NCI-H524 (cell line): ENCODE measurements at places on chromosomes 12 and 14.

DNA sequence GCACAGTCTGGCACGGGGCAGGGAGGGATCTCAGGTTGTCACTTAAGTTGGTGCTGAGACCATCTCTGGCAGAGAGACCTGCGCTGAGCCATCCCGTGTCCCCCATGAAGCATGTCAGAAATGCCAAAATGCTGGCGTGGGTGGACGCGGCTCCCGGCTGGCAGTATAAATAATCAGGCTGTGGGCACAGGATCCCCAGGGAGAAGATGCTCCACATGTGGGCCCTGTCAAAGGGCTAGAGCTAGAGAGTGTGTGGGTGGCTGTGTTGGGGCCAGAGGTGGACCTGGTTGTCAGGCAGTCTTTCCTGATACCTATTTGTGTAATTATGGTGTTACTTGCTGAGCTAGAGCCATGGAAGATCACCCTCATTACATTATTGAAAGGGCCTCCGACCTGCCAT, 189.5 kb downstream of the TSPAN9 start:
- no peak for DNase-seq

DNA sequence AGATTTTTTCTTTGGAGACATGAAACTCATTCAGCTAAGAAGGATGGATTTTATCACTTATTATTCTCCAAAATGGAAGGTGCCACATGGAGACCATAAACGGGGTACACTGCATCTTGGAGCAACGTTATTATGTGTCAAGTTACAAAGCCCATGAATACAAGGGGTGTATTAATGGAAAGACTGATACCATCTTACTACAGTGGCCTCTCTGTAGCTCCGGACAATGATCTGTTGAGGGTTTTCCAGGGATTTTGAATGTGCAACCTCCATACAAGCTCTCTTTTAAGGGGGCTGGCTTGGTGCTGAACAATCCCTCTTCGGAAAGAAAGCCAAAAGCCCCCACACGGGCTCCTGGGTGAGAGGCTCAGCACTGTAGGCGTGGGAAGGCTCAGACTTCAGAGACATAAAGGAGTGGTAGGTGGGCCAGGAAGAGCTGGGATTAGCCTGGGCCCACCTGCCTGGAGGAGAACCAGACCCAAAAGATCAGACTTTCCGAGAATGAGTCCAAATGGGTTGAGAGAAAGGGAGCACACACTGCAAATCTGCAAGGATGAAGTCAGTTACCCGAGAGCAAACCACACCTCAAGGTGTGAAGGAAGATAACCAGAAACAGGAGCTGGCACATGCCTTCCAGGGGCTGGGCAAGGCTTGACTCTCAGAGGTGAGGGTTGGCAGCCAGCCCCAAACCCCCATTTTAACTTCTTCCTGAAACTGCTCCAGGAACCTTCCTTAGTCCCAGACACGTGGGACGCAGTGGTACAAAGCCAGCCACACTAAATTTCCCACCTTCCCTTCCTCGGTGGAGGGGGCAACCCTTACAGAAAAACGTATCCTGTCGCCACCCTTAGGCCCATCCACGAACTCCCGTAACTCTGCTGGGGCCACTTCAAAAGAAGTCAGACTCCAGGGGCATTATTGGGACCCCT, 1.5 kb downstream of the VPS37B start:
- no peak for DNase-seq

DNA sequence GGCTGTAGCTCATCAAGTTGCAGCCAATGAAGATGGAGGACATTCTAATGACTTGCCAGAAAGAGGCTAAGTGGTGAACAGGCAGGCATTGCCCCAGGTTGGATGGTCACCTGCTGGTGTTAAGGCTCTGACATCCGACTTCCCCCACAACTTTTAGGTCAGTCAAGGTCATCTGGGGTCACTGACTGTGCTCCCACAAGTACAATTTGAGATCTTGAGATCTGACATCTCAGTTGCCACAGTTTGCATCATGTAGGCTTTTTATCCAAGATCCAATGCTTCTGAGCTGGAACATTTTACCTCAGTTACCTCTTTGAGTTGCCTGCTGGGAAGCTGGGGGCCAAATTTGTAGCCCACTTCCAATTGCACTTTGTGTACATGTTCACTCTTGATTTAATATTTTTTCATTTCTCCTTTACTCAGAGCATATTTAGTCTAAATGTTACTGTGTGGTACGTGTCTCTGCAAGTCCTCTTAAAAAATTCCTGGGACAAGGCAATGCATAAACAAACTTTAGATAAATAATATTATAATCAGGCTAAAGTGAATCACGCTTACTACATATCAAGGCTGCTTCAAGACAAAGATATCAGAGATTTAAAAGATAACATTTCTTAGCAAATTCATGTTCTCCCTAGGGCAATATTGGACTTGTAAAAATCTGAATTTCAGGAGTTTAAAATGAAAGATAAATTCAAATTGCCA, 61.4 kb downstream of the SEL1L start:
- DNase-seq: no peak

DNA sequence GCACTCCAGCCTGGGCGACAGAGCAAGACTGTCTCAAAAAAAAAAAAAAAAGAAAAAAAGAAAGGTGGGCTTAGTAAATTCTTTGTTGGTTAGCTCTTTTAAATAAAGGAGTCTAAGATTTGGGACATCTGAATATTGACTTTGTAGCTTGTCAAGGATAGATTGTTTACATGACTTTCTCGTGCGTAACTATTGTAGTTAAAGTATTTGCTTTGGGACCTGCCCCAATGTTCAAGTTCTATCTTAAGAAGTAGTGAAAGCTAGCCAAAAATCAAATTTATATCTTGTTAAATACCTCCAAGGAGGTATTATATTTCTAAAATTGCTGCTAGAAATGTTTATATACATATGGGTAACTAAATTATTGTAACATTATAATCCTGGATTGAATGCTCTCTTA, 32.4 kb downstream of the PTPN21 start:
- DNase-seq: no peak

DNA sequence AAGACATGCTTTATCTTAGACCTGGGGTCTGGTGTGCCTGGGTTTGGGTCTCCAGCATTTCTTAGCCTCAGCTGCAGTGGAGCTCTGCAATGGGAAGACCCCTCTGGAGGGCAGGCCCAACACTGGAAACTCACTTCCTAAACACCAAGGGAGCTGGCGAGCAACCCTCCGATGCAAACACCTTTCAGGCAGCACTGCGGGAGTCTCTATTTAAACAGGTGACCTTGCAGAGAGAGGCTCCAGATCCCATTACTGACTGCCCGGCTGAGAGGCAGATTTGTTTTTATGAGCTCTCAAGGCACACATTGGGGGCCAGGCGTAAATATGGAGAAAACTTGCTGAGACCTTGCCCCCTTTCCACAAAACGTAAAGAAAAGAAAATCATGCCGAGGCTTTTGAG, 195.5 kb downstream of the PAX9 start:
- no peak for DNase-seq

DNA sequence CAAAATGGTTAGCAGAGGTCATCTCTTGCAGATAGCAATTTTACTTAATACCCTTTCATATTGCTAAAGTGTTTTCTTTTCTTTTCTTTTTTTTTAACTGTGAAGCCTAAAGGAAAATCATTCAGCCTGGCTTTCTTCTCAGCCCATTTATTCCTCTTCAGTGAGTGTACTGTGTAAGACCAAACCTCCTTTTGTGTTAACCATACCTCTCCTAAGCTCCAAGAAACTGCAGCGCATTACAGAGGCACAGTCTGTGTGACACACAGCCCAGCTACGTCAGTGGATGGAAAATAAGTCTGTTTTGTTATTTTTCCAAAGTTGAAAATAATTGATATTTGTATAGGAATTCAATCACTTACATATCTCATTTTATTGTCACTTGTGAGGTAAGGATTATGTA, 21.7 kb downstream of the DCAF5 start:
- no peak for DNase-seq

- DNase-seq: no peak
These were observed 61.3 kb downstream of the TRAF3 start for GRCh38 chr14:102838501-102838900.

DNA sequence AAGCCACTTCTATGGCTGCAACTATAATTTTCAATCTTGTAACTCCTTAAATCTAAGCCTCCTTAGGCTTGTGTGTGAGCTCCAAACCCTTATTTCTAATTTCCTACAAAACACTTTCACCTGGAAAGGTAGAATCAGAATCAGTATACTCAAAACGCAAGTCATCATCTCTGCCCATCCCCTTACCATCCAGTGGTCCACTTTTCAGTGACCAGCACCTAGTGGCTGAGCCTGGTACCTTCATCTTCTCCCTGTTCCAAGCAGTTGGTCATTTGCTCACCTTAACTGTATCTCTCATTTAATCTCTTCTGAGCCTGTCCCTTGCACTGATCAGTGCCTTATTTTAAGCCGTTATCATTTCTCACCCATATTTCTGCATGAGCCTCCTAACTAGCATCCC, 107.9 kb downstream of the PPM1H start:
- DNase-seq: no peak

GRCh38 chr14:86414146-86414545, 884.2 kb downstream of the FLRT2 start:
- DNase-seq: no peak

- DNase-seq: no peak
These were observed 2.5 kb upstream of the LRIG3 start for GRCh38 chr12:58922849-58923248.

DNA sequence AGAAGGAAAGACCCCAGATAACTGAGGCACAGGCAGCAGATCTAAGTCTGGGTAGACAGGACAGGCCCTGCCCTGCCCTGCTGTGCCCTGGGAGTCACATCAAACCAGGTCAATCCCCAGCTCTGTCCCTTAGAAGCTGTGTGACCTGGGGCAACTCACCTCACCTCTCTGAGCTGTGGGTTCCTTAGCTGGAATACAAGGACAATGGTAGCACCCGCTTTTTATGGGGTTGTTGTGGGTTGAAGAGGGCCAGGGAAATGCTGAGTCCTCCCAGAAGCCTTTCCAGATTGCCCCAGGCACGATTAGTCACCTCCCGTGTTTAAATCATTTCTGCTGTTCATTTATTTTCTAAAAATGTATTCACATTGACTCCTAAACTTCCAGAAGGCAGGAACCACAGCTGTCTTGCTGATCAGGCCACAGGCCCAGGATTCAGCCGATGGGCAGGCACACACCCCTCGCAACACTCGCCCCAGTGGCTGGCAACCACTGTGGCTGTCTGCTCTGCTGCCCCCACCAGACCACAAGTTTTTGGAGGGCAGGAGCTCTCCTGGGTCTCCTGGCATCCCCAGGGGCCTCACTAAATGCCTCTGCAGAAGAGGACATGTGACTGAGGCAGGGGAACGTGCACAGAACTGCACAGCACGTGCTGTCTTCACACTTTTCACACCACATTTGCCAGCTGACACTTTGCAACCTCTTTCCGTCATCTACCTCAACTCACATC, 3.0 kb downstream of the SELPLG start:
- DNase-seq: no peak

DNA sequence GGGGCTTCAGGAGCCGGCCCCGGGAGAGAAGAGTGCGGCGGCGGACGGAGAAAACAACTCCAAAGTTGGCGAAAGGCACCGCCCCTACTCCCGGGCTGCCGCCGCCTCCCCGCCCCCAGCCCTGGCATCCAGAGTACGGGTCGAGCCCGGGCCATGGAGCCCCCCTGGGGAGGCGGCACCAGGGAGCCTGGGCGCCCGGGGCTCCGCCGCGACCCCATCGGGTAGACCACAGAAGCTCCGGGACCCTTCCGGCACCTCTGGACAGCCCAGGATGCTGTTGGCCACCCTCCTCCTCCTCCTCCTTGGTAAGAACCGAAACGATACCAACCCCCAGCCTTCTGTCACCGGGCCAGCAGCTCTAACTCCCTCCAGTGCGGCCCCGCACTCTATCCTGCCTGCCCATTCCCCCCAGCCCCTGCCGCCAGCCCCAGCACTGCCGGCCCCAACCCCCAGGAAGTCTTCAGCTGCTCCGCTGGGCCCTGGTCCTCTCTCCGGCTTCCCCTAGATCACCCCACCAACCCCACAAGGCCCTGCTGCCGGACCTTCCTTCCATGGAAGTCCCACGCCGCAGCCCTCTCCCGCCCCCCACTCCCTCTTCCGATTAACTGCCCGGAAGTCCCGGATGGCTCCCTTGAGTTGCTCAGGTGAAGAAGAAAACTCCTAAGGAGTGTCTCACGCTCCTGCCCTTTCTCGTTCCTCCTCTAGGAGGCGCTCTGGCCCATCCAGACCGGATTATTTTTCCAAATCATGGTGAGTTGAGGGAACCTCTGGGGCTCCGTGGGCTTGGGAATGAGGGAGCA, 693 bp downstream of the LRP10 start:
- DNase-seq: peak; percentile 87

- DNase-seq: no peak
These were observed 251.2 kb upstream of the EGLN3 start for GRCh38 chr14:34201909-34202637.

DNA sequence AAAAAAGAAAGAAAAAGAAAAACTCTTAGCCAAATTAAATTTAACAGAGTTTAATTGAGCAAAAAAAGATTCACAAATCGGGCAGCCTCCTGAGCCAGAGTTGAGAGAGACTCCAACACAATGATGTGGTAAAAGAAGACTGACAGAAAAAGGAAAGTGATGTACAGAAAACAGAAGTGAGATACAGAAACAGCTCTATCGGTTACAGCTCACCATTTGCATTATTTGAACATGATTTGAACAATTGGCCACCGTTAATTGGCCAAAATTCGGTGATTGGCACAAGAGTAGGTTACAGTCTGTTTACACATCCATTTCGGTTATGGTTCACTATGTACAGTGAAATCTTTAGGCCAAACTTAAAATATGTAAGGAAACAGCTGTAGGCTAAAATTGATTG, 117.7 kb downstream of the SPTSSA start:
- DNase-seq: no peak

GRCh38 chr12:87233671-87234070, 795.5 kb downstream of the C12orf50 start:
- DNase-seq: no peak

GRCh38 chr14:104724407-104724980, 465 bp downstream of the ADSS1 start:
- DNase-seq: peak; percentile 11

DNA sequence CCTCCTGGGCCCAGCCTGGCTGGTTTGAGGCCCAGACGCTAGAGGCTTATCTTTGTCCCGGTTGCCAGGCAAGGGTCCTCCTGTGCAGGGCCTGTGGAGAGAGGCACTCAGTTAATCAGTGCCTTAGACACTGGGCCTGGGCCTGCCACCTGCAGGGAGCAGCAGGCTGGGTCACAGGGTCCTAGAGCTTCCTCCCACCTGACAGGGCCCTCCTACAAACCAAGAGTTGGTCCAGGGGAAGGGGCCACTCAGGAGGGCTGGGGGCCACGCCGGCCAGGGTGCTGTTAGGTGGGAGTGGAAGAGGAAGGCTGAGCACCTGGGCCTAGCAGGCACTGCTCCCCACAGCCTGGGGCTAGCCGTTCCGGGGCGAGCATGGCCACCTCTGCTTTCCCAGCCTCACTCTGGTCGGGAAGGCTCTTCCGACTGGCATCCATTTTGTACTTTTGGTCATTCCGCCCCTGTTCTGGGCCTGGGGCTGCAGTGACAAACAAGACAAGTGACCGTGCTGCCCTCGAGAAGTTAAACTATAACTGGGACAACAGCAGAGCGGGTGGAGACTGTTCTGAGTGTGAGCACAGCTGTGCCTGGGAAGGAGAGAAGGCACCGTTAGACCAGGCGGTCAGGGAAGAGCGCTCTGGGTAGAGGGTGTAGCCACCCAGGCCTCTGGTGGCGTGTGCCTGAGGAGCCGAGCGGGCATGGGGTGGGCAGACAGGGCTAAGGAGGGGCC, 27.2 kb downstream of the FBRSL1 start:
- DNase-seq: no peak

- DNase-seq: no peak
These were observed 28.4 kb downstream of the BDKRB1 start for GRCh38 chr14:96284430-96284829.

GRCh38 chr12:107356266-107356936, 263.1 kb upstream of the CRY1 start:
- DNase-seq: no peak

- peak; percentile 31 for DNase-seq
These were observed at the start of gene HDAC7 for GRCh38 chr12:47819896-47820630. Gene HDAC7, minus strand, starts transcription at chr12:47819903. Its CDS starts 118 bp downstream, at chr12:47819785.
